ENCODE measurements at places on chromosomes 3 and 15.

DNA sequence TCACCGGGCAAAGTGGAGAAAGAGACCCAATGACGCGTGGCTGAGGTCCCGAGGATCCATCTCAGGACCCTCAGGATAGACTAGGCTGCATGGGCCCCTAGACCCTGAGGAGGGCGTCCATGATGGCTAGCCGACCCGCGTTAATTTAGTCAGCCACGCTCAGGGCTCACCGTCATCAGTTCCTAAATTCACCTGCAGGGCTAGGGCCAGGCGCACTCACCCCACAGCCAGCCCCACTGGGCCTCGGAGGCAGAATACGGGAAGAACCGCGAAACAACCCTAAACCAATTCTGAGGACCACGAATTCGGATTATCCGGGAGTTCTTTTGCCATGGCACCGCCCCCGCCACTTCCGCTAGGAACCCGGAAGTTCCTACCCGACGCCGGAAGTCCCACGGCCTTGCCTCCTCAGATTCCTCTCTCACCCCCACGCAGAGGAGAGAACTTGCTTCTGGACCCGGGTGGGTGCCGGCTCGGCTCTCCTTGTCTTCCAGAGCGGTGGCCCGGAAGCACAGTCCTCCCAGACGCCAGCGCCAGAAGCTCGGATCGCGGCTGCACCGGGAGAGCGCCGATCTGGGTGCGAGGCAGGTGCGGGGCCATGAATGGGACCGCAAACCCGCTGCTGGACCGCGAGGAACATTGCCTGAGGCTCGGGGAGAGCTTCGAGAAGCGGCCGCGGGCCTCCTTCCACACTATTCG lies at the start of the genes EAF1 and METTL6:
TSS of gene EAF1 (plus strand) at position 417 of the 699 bp plus-strand sequence. CDS start at position 599, 182 bp downstream.
TSS of gene METTL6 (minus strand) at position 363 of the 699 bp plus-strand sequence. CDS start 1,033 bp downstream, outside the sequence.
- DNase-seq, result peak; percentile 68

GRCh38 chr15:40466426-40467260 lies 4.1 kb upstream of the CHST14 start:
- DNase-seq, result no peak

DNA sequence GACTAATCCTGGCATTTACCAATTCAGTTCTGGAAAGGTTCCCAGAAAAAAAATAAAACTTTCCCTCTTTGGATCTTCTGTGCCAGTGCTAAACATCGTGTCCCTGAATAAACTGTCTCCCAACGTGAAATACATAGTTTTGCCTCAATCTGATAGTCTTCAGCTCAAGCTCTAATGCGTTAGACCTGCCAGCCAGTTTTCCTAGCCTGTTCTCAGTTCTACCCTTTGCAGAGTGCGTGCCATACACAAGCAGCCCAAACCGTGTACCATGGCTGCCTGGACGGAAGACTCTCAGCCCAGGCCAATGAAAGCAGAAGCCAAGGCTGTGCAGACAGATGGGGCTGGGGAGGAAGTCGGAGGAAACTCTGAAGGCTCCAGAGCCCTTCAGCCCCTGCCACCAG lies 11.4 kb upstream of the OCA2 start:
- no peak for DNase-seq

DNA sequence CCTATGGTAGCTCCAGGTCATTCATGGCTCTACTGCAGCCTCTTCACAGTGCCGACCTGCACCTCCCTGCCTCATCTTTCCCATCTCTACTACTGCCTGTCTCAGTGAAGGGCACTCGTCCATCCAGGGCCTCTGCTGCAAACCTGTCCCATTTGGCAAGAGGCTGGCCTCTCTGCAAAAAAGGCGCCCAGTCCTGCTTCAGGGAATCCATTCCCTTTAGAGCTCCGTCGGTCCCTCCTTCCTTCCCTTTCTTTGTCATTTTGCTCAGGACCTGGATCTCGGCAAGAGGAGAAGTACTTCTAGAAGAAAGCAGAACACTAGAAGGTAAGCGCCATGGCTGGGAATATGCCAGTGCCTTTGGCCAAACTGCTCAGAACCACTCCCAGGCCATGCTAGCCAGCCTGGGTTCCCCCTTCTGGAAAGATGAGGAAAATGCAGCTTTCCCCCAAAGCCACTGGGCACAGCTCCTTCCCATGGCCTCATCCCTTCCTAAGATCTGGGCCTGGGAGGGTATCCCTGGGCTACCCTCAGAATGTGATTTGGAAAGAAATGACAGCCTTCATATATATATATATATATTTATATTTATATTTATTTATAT lies 6.4 kb upstream of the ISL2 start:
- DNase-seq, result peak; percentile 62
